ENCODE measurements at places on chromosomes 5 and 9.

DNA sequence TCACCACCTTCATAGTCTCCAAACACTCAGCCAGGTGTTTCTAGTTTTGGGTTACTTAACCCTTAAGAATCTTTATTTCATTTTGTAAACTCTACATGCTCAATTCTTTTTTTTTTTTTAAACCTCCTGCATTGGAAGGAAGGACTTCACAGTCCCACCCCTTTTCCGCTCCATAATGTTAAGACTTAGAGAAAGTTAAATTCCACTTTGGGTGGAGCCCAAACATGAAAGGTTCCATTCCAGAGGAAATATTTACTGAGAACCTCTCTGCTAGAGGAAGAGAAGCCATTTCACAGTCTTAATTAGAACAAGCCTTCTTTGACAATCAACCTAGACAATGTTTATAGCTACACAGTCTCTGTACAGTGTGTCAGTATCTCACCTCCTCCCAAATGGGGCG, 312.3 kb downstream of the MLLT3 start:
- no peak for DNase-seq

DNA sequence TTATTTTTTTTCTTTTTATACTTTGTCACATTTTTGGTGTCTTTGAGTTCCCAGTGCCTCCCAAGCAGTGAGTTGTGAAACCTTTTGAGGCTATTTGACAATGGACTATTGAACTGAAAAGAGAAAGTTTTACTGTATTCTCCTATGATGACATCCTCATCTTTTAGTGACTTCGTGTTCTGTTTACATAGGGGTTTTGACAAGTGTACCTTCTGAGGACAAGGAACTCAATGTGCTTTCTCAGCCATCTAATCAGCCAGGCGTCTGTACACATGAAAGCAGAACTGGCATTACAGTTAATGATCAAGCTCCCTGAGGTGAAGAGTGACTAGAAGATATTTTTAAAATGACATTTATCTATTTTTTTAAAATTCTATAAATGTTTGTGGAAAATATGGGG, 175.5 kb downstream of the ANXA1 start:
- DNase-seq: no peak

DNA sequence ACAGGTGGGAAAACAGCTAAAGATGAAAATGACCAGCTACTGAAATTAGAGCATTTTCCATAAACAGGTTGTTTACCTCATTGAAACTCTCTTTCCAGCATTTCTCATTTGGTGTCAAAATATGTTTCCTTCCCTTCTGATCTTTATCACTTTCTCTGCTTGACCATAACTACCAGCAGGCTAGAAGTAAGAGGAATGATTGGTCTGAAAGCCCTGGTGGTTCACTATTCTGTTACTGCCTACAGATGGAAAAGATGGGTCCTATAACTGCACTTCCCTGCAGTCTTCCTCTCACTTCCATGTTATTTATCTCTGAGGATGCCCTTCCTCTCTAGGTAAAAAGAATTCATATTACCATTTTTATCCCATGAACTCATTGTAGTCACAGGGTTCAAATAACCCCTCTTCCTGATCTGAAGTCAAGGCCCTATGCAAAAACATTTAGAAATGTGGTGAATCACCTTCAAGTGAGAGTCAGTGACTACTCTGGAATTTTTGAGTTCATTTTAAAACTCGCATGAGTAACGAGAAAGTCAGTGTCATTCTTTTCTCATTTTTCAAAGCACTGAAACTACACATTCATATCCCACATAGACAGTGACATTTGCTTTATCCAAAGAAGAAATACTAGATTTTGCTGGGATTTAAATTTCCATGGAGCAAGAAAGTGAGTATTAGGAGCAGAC, 51.7 kb downstream of the ZNF474 start:
- DNase-seq: no peak

DNA sequence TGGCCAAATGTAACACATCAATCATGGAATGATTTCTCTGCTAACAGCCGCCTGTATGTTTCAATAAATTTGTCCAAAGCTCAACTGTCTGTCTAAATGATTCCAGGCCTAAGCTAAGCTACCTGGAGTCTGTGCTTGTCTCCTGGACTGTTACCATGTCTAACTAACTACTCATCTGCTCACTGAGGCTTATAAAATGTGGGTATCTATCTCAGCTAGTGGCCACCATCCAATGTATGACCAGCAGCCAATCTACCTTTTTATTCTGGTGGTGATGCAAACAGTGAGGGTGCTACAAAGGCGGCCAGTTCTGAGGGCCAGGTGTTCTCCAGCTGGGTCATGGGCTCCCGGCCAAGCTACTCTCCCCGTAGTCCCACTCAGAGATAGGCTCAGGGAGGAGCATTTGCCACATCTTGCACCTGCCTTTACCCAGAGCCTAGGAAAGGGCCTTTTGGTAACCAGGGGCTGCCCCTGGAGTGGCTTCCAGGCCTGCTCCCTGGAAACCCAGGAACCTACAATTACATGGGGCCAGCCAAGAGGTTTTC, 59.1 kb downstream of the PFDN1 start:
- no peak for DNase-seq

- no peak for DNase-seq
Observed at GRCh38 chr9:125989524-125990180, 242.5 kb downstream of the PBX3 start.

GRCh38 chr5:158499892-158500418, 599.8 kb downstream of the EBF1 start:
- DNase-seq: no peak

- no peak for DNase-seq
Observed at GRCh38 chr5:162503796-162504195, 436.2 kb downstream of the GABRG2 start.

- DNase-seq: no peak
Observed at GRCh38 chr5:59157068-59157467, 574.2 kb downstream of the RAB3C start.

- DNase-seq: no peak
Observed at GRCh38 chr5:81856948-81857928, 106.3 kb upstream of the SSBP2 start.

- DNase-seq: no peak
Observed at GRCh38 chr5:108148715-108149139, 233.2 kb downstream of the FBXL17 start.

- no peak for DNase-seq
Observed at GRCh38 chr5:176851871-176852658, 41.7 kb downstream of the UNC5A start.

- DNase-seq: no peak
Observed at GRCh38 chr9:710951-711745, 130.3 kb upstream of the DMRT1 start.

GRCh38 chr5:40679913-40680681, at the start of gene PTGER4:
PTGER4 (plus strand) TSS chr5:40679915; CDS start chr5:40680994, 1,079 bp downstream.
- DNase-seq: no peak

- no peak for DNase-seq
Observed at GRCh38 chr5:132008163-132008473, 3.3 kb downstream of the ACSL6 start.

GRCh38 chr5:74567411-74567995, 73.0 kb downstream of the ENC1 start:
- DNase-seq: no peak

DNA sequence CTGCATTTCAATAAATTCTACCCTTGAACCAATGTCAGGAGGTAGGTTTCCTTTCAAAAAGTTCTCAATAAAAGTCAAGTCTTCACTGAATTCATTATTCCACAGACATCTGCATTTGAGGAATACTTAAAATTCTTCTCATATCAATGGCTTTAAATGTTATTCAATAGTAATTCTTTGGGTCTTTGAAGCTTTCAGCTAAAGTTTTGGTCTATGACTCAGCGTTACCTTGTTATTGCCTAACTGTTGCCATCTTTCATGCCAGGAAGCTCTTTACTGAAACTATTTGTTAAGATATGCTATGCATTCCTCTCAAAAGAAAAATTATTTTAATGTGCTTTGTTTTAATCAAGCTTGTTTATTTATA, 170.5 kb downstream of the NNT start:
- DNase-seq: no peak

DNA sequence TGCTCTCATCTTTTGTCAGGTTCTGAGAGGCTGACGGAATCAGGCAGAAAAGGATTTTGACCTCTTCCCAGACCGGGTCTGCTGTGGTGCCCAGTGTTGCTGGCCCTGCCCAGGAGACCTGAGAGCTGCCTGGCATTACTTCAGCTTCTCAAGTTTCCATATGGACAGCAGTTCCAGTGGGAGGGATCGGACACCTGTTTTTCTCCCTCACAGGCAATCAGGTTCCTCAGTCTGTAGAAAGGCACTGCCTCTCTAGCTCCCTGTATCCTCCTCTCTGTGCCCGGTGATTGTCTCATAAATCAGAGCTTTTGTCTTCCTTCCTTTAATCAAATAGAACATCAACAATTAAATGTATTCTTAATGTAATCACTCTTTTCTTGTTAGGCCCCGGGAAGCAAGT, 198.7 kb downstream of the SEMA6A start:
- no peak for DNase-seq

- DNase-seq: no peak
Observed at GRCh38 chr5:34959323-34959722, 30.0 kb downstream of the DNAJC21 start.

- no peak for DNase-seq
Observed at GRCh38 chr5:1557114-1557873, 33.5 kb upstream of the LPCAT1 start.

- no peak for DNase-seq
Observed at GRCh38 chr5:108259306-108259705, 122.6 kb downstream of the FBXL17 start.

DNA sequence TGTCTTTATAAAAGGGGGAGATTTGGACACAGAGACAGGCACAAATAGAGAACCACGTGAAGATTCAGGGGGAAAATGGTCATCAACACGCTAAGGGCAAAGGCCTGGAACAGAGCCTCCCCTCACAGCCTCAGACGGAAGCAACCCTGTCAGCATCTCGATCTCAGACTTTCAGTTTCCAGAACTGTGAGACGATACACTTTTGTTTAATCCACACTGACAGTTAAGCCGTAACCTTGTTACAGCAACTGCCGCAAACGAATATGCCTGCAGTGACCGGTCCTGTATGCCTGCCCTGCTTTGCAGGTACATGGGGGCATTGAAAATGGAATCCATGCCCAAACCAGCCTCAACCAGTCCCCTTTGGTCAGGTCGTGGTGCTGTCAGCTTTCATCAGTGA, 139.5 kb downstream of the ATPSCKMT start:
- no peak for DNase-seq

- no peak for DNase-seq
Observed at GRCh38 chr5:33317271-33317670, 123.5 kb upstream of the TARS1 start.

DNA sequence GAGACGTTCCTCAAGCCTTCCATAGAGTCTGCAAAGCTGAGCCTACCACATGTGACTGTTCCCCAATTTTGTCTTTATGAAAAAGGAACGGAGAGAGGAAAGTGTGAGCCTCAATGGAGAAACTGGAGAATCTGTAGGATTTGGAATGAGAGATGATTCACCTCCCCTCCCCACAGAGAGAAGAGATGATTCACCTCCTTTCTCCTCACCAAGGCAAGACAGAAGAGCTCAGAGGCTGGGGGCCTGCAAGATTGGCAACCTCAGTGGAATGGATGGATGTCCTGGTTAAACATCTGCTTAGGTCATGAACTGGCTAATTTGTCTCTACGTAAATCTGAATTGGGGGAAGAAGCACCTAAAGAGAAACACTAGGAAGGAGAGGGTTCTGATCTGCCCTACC, 17.0 kb upstream of the MOCS2 start:
- DNase-seq: no peak

DNA sequence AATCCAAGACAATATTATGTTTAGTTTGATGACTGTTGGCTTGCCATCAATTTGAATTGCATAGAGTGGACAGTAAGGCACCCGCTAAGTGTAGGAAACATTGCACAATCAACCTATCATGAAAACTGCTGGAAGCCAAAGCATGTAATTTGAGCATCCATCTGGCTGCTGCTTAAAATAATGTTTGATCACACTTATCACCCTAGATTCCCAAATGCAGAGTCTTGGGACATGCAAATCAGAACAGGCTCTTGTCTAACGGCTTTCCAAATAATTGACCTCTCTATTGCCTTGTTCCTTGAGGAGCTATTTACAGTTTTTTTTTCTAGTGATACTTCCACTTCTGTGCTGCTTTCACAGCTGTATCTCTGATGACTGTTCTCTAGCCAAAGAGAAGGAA, 342.1 kb downstream of the PRR16 start:
- no peak for DNase-seq

DNA sequence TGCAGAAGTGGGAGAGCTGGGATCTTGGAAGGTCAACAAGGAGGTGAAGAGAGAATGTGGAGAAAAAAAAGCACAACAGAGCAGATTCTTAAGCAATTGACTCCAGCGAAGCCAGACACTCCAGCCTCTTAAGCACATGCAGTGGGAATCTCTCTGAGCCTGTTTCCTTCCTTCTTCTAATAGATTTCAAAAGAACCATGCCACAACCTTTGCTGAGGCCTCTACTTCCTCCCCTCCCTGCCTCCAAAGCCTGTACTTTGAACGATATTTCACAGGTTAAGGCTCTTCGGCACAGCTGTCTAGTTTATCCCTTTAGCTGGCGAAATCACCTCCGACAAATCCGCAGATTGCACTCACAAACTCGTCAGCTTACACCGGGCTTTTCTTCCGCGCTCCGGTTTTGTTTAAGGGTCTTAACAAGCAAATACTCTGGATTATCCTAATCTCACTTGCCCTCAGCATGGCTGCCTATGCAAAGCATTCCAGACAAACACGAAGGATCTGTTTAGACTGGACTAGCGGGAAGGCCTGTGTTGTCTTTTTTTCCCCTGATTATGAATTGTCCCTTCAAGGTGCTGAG, 211.6 kb upstream of the PANK3 start:
- no peak for DNase-seq

DNA sequence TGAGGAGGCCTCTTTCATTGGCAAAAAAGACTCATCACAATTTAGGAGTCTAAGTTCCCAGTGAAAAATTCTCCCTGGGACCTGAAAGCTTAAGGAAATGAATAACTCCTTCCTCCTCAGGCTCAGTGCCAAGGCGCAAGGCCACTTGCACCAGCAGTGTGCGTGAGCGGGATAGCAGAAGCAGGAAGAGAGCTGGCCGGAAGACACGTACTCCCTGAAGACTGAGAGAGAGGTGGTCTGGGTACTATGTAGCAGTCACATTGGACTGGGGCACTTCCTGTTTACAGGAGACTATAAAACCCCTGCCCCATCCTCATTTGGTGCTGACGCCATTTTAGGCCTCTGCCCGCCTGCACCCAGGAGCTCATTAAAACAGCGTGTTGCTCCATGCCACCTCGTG, 66.3 kb upstream of the IL33 start:
- DNase-seq: no peak

GRCh38 chr9:117002686-117003085, 315.6 kb downstream of the TRIM32 start:
- no peak for DNase-seq

GRCh38 chr5:34663771-34664496, 7.8 kb downstream of the RAI14 start:
- no peak for DNase-seq

- no peak for DNase-seq
Observed at GRCh38 chr9:16252616-16253015, 617.9 kb downstream of the BNC2 start.

- no peak for DNase-seq
Observed at GRCh38 chr9:129073404-129073803, 7.5 kb upstream of the DOLPP1 start.

GRCh38 chr9:112075009-112075378, 100.1 kb downstream of the SUSD1 start:
- no peak for DNase-seq
